ENCODE measurements at places on chromosomes 7 and 10.

GRCh38 chr10:62960416-62960815 lies 144.2 kb upstream of the EGR2 start:
- no peak for DNase-seq

DNA sequence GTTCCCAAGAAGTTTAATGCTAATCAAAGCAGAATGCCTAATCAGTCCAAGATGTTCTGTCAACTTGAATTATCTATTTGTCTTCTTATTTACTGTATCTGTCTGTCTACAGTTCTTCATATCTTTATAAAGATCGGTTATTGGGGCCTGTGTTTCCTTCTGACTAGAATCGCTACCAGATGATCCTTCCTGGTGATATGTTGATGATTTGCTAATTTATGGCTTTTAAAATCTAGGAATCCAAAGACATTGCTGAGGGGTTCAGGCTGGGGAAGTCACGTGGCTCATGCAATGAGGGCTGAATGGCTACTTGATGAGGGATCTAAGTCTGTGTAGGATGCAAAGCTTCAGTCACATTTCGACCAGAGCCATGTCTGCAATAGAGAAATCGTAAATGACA lies 536.3 kb downstream of the KCNMA1 start:
- DNase-seq, result no peak

GRCh38 chr7:66734006-66734405 lies 6.5 kb upstream of the RABGEF1 start:
- DNase-seq, result no peak

GRCh38 chr7:26965724-26966123 lies 101.3 kb upstream of the SKAP2 start:
- no peak for DNase-seq

DNA sequence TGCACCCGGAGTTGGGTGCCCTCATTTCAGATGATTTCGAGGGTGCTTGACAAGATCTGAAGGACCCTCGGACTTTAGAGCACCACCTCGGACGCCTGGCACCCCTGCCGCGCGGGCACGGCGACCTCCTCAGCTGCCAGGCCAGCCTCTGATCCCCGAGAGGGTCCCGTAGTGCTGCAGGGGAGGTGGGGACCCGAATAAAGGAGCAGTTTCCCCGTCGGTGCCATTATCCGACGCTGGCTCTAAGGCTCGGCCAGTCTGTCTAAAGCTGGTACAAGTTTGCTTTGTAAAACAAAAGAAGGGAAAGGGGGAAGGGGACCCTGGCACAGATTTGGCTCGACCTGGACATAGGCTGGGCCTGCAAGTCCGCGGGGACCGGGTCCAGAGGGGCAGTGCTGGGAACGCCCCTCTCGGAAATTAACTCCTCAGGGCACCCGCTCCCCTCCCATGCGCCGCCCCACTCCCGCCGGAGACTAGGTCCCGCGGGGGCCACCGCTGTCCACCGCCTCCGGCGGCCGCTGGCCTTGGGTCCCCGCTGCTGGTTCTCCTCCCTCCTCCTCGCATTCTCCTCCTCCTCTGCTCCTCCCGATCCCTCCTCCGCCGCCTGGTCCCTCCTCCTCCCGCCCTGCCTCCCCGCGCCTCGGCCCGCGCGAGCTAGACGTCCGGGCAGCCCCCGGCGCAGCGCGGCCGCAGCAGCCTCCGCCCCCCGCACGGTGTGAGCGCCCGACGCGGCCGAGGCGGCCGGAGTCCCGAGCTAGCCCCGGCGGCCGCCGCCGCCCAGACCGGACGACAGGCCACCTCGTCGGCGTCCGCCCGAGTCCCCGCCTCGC lies at the start of gene EGFR:
EGFR (plus strand) TSS at position 657 of the 830 bp plus-strand sequence. CDS start 261 bp downstream, outside the sequence.
- no peak for DNase-seq

DNA sequence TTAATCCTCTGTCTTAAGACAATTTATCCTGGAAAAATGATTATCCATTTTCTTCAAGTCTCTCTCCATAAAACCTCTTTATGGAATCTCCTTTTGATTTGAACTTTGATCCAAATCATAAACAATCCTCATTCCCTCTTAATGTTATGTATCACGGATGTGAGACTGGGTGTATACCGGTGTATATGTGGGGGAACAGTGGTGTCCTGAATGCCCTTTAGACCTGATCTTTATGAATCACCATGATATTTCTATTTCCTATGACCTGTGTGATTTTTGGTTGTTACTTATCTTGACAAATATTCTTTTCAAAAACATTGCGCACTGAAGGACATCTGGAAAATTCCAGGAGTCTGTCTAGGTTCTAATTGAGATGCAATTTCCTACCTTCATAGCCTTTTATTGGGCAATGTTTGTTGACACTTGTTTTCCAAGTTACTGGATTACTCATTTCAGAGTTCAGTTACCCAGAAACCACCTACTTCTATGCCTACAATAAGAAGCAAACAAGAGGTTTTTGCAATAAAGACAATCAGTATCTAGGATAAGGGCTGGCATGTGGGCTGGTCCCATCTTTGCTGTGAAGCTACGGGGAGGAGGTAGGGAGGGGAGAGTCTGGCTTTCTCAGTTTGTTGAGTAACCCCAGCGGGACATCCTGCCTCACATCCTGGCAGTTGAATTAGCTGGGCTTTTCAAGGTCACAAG lies 190.4 kb downstream of the CTTNBP2 start:
- no peak for DNase-seq

GRCh38 chr7:15084368-15084767 lies 181.8 kb upstream of the DGKB start:
- no peak for DNase-seq

DNA sequence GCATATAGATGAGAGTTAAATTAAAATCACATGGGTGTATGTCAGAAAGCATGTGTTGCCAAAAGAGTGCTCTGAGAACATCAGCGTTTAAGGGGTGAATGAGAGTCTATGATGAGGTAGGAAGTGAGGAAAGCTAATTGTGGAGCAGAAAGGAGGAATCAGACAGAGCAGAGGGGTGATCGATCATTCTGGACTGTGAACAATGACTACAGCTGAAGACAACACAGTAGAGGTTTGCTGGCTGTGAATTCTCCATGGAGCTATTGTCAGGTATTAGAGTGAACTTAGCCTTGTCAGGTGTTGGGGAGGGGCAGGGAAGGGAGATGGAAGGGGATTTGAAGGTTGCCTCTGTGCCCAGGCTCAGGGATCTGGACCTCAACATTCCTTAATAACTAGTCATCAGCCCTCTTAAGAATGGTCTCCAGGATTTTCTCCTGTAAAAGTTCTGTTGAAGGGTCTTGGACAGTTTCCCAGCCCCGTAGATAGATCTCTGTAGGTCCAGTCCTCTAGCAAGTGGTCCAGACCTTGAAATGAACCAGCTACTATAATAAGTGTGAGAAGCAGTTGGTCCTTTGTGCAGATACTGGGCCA lies 57.1 kb downstream of the KIF5B start:
- DNase-seq, result no peak

DNA sequence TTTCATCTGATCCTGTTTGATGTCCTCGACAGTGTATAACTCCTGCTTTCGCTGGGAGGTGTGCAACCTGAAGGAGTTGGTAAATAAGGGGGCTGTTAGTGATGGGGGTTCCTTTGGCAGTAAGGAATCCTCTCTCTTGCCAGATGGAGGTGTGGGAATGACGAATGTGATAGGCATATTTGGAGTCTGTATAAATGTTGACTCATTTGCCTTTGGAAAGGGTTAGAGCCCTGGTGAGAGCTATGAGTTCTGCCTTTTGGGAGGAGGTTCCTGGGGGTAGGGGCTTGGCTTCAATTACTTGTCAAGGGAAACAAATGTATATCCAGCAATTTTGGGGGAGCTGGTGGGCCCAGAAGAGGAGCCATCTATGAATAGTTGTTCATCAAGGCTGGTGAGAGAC lies 11.4 kb upstream of the CHST3 start:
- DNase-seq, result no peak

- DNase-seq, result no peak
These were observed 206.3 kb downstream of the SNX10 start for GRCh38 chr7:26497801-26498596.

GRCh38 chr10:116787893-116788665 lies 45.7 kb upstream of the HSPA12A start:
- peak; percentile 5 for DNase-seq

- no peak for DNase-seq
These were observed 1.7 kb downstream of the SFXN3 start for GRCh38 chr10:101032637-101033224.

GRCh38 chr10:13201132-13201531 lies 33.0 kb downstream of the UCMA start:
- no peak for DNase-seq

DNA sequence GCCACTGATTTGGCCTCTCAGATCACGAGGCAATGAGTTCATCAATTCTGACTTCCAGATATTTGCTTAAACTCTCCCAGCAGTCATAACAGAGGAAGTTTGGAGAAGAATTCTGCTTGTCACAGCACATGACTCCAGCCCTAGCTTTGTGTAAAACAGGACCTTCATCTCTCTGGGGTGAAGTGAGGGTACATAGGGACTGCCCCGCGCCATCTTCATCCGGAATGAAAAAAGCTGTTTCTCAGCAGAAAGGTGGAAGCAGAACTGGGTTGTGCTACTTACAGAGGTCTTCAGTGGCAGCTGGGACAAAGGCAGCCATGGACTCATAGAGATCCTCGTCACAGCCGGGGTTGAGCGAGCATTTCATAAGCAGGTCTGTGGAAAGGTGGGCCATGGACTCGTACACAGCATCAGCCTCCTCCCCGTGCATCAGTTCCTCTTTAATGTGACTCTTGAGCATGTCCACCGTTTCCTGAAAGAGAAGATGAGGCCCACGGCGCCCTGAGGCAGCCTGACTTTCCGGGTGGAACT lies 58.4 kb upstream of the TM9SF3 start:
- DNase-seq, result no peak

DNA sequence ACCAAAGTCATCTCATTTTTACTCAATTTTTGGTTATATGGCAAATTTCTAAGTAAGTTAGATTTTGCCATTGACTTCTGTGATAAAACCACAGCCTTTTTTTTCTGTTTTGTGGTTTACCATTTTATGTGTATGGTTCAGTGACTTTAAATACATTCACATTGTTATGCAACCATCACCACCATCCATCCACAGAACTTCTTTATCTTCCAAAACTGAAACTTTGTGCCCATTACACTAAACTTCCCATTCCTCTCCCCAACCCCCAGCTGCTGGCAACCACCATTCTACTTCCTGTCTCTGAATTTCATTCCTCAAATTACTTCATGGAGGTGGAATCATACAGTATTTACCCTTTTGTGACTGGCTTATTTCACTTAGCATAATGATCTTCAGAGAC lies 280.4 kb upstream of the TCERG1L start:
- no peak for DNase-seq

DNA sequence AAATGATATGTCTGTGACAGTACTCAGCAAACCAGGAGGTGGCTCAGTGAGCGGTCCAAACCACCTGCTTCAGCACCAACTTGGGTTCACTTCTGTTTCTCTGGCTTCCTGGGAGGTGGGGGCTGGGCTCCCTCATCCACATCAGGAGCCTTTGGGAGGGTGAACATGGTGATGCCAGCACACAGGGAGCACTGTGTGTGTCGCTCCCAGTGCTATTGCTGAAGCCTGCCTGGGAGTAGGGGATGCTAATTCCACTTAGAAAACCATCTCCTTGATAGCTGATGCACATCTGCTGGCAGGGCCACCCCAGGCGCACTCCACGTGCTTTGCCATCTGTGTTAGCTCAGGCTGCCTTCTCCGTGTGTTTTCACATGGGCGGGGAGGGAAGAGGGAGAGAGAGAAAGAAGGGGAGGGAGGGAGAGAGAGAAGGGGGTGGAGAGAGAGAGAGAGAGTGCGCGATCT lies 58.0 kb downstream of the RAMP3 start:
- DNase-seq, result no peak

DNA sequence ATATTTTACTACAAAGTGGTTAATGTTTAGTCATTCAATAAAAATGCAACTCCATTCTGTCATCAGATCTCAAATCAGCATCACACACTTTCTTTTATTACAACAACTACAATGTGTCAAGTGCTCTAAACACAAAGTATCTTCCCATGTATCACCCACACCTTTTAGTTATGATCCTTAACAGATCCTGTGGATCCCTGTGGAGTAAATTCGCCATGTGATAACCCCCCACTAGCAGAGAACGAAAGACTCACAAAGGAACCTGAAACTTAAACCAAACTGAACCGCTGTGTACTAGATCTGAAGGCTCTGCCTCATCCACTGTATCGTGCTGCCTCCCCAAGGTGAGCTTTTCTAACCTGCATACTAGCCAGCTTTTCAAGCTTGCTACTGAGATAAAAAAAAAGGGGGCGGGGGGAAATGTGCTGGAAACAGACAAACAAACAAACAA lies 1.7 kb downstream of the DPY19L1 start:
- DNase-seq, result peak; percentile 1

DNA sequence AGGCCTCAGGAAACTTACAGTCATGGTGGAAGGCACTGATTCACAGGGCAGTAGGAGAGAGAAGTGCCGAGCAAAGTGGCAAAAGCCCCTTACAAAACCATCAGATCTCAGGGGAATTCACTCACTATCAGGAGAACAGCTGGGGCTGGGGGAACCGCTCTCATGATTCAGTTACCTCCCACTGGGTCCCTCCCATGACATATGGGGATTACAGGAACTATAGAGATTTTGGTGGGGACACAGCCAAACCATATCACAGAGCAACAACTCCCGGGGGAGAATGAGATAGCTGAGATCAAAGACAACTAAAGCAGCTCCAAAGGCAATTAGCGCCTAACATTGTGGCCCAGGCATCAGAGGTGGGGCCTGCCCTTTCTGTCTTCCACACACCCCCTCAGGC lies 85.4 kb upstream of the VOPP1 start:
- DNase-seq, result no peak

DNA sequence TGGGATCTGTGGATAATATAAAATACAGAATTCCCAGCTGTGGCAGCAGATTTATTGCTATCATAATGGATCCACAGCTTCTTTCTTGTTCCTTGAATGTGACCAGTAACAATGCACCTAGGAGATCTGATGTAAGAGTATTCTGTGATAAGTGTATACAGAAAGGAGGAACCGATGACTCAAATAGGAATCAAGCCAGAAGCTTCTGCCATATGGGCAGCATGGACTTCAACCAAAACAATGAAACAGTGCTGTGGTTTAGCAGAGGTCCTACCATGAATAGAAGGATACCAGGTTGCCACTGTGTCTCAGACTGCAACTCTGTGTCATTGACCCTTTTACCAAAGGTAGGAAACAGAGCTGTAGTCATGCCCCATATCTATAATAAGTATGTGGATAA lies 81.8 kb downstream of the PTPRZ1 start:
- DNase-seq, result no peak

GRCh38 chr7:16318463-16318862 lies 102.9 kb downstream of the CRPPA start:
- no peak for DNase-seq

- no peak for DNase-seq
These were observed 21.7 kb upstream of the PFKP start for GRCh38 chr10:3045471-3046209.

- DNase-seq, result no peak
These were observed 1.2 kb upstream of the GTPBP4 start for GRCh38 chr10:986881-987619.

- DNase-seq, result no peak
These were observed 265.0 kb downstream of the ADARB2 start for GRCh38 chr10:1472178-1472958.

Measured in NCI-H1417 treated with DMSO at 0.1 percent for 48 hours (cell line).